ENCODE measurements at places on chromosomes 5 and 9. TPM values are rescaled to one million over a fixed set of nuclear protein-coding genes. Genes with fewer than 3 reads are reported as not detected.

MEIKIN gene
- not detected for total RNA-seq

WDR41 gene
- total RNA-seq = 70.8 TPM

DIAPH1 gene
- total RNA-seq = 25.8 TPM

LURAP1L gene
- total RNA-seq = 0.98 TPM

CACNA1B gene
- 30.2 TPM for total RNA-seq

SLC34A1 gene
- not detected for total RNA-seq

KIAA0825 gene
- 25.1 TPM for total RNA-seq
